ENCODE measurements at places on chromosomes 12 and 14. TPM values are rescaled to one million over a fixed set of nuclear protein-coding genes. Genes with fewer than 3 reads are reported as not detected.

DNA sequence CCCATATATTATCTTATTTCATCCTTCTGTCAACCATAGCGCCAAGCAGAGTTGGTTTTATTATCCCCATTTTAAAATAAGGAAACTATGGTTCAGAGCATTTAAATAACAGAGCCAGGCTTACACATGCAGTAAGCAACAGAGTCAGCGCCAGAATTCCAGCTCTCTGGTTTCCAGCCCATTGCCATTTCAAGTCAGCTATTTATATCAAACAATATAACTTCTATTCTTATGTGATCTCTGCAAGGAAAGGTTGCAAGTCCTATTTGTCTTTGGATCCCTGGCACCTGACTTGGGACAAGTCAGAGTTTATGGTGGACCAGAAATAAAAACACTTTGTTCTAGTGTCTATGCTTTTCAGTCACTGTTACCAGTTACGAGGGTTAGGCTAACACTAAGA is 174.1 kb upstream of the EEA1 start:
- no peak for DNase-seq
- no peak overlapping the region for H3K27ac ChIP-seq
- no peak overlapping the region for H3K4me3 ChIP-seq
- no peaks in the 10 kb centered on the region for H3K4me1 ChIP-seq
- no peaks in the 10 kb centered on the region for H3K27me3 ChIP-seq

DNA sequence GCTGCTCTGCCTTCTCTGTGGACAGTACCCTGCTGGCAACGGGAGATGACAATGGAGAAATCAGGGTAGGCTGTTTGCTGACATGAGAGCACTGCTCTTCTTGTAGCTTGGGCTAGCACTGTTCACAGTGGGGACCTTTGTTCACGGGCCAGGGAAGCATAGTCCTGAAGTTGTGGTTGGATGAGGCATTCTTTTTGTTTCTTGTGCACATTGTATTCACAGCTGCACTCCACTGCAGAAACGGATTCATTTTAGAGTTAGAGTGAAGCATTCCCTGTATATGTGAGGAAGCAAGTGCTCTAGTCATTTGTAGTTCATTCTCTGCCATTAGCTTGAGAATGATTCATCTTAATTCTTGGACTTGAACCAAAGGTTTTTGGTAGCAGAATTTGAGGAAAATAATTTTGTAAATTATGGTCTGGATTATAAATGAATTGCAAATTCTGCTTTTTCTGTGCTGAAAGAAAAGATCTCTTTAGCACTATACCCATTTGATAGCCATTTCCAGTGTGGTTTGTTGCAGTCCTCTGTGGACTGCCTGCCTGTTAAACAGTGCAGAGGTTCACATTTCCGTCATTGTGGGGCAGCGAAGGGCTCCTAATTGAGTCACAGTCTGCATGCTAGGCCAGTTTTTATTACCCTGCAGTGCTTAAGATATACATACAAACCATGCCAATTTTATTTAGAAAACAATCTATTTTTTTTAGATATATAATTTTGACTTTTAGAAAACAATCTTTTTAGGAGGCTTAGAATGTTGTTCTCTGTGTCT is 80.6 kb downstream of the APAF1 start:
- no peaks in the 10 kb centered on the region for H3K27me3 ChIP-seq
- H3K4me1 ChIP-seq: no peaks in the 10 kb centered on the region
- no peak overlapping the region for H3K4me3 ChIP-seq
- peaks cover 20% of the 10 kb centered on the region for H3K36me3 ChIP-seq
- DNase-seq: no peak

BMP4 gene
- 7.8 TPM for total RNA-seq

DNA sequence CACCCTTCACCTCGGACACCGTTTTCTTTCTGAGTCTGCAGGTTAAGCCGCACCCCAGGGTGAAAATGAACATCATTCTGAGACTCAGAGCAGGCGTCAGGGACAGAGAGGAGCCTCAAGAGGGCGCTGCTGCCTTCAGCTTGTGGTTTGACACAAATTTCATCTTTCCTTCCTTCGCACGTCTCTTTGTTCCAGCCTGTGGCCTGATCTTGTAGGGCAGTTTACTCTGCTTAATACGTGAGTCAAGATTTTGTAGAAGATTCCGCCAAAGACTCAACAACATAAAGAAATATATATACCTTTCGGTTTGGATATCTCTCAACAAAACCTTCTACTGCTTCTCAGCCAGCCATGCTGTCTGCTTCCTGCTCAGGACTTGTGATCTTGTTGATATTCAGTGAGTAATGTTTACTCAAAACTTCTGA is 329.3 kb upstream of the OR4E1 start:
- H3K4me1 ChIP-seq: no peaks in the 10 kb centered on the region
- H3K4me3 ChIP-seq: no peak overlapping the region
- DNase-seq: no peak
- no peaks in the 10 kb centered on the region for H3K36me3 ChIP-seq
- no peak overlapping the region for H3K27ac ChIP-seq

DNA sequence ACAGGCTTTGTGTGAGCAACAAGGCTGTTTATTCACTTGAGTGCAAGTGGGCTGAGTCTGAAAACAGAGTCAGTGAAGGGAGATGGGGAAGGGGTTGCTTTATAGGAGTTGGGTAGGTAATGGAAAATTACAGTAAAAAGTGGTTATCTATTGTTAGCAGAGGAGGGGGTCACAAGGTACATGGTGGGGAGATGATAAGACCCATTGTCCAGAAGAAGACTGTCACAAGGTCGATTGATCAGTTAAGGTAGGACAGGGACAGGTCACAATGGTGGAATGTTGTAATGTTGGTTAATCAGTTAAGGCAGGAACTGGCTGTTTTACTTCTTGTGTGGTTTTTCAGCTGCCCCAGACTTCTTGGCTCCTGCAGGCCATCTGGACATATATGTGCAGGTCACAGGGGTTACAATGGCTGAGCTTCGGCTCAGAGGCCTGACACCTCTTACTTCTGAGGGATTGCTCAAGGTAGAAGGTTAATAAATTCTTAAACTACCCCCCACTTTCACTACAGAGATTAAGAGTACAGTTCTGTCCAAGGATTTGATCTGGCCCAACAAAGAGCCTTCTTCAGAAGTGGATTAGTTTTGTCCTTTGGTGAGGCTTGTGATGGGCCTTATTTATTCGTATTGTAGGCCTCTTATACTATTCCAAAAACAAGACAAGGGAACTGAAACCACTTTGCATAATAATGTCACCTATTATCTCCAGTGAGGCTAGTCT is 13.8 kb upstream of the DHRS4 start:
- no peak for DNase-seq
- H3K4me3 ChIP-seq: no peak overlapping the region
- no peaks in the 10 kb centered on the region for H3K27me3 ChIP-seq
- H3K27ac ChIP-seq: no peak overlapping the region

ZNF385A gene
- total RNA-seq: 6.7 TPM

ELK3 gene
- 16.3 TPM for total RNA-seq

Data from right atrium auricular region (tissue), 2 donors.